Mesendoderm (in vitro differentiated cells): ENCODE measurements at places on chromosomes 6 and 20.

- DNase-seq: peak; percentile 54
- no peaks in the 10 kb centered on the region for H3K27me3 ChIP-seq
- no peaks in the 10 kb centered on the region for H3K36me3 ChIP-seq
These were observed 68.4 kb downstream of the RSPO3 start for GRCh38 chr6:127186889-127187288.

DNA sequence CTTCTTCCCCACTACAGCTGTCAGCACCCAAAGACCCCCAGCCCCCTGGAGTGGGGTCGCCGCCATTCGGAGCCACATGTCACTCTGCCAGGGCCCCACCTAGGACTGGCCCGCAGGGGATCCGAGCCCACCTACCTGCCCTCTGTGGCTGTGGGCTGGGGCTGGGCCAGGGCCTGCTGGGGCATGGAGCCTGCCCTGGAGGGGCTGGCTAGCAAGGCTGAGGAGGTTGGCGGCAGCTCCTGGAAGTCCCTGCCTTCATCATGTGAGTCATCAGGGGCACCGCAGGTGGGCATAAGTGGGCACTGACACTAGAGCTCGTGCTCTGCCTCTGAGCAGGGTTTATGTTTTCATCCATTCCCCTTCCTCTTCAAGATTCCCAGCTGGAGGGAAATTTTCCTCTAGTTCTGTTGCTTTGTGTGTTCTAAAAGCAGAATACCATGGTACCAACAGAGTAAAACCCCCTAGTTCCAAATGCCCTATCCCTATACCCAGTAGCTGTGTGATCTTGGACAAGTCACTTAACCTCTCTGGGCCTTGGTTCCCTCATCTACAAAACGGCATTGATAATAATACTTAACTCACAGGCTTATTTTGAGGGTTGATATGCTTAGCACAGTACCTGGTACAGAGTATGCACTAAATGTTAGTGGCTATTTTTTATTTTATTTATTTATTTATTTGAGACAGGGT, 8.7 kb upstream of the FANCE start:
- H3K36me3 ChIP-seq: no peaks in the 10 kb centered on the region
- H3K27me3 ChIP-seq: no peaks in the 10 kb centered on the region
- H3K4me3 ChIP-seq: no peak overlapping the region

- no peak for DNase-seq
- no peaks in the 10 kb centered on the region for H3K27me3 ChIP-seq
- no peak overlapping the region for H3K27ac ChIP-seq
- H3K4me1 ChIP-seq: no peaks in the 10 kb centered on the region
These were observed 11.5 kb upstream of the SSR1 start for GRCh38 chr6:7324520-7324919.

DNA sequence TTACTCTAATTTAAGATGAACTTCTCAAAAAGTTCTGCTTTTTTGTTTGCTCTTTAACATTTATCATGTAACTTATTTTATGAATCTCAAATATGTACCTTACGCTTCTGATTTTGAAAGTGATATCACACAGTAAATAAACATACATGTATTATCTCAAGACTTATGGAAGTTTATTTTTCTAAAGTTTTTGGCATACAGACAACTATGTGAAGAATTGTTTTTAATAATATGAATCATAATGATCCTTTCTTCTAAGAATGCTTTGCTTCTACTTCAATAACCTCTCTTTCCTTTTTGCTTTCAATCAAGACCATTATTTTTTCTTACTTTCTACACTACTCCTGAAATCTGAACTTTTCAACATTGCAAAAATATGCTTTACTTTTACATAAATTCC, 816.4 kb downstream of the EYS start:
- H3K4me1 ChIP-seq: no peaks in the 10 kb centered on the region
- no peaks in the 10 kb centered on the region for H3K27me3 ChIP-seq
- H3K36me3 ChIP-seq: no peaks in the 10 kb centered on the region
- DNase-seq: no peak
- no peak overlapping the region for H3K27ac ChIP-seq

- no peak overlapping the region for H3K27ac ChIP-seq
- DNase-seq: no peak
- no peaks in the 10 kb centered on the region for H3K27me3 ChIP-seq
- H3K4me1 ChIP-seq: no peaks in the 10 kb centered on the region
These were observed 147.3 kb upstream of the PMEPA1 start for GRCh38 chr20:57857118-57857517.

- H3K36me3 ChIP-seq: no peaks in the 10 kb centered on the region
- peaks cover 9% of the 10 kb centered on the region for H3K4me1 ChIP-seq
- no peak overlapping the region for H3K4me3 ChIP-seq
- H3K27ac ChIP-seq: no peak overlapping the region
- peak; percentile 83 for DNase-seq
These were observed 566.6 kb upstream of the CITED2 start for GRCh38 chr6:139940741-139941729.

- DNase-seq: peak; percentile 81
- peak overlapping the region; percentile 1 for H3K27ac ChIP-seq
- H3K27me3 ChIP-seq: no peaks in the 10 kb centered on the region
- no peak overlapping the region for H3K4me3 ChIP-seq
- H3K4me1 ChIP-seq: peaks cover 7% of the 10 kb centered on the region
- H3K36me3 ChIP-seq: no peaks in the 10 kb centered on the region
These were observed 11.8 kb downstream of the RPS6KA2 start for GRCh38 chr6:166615059-166615770.

GRCh38 chr6:26329763-26330511, 35.1 kb upstream of the BTN3A2 start:
- no peaks in the 10 kb centered on the region for H3K36me3 ChIP-seq
- H3K4me1 ChIP-seq: no peaks in the 10 kb centered on the region
- H3K27me3 ChIP-seq: peaks cover 3% of the 10 kb centered on the region
- DNase-seq: peak; percentile 66
- no peak overlapping the region for H3K27ac ChIP-seq

- no peaks in the 10 kb centered on the region for H3K36me3 ChIP-seq
- DNase-seq: no peak
- H3K4me3 ChIP-seq: no peak overlapping the region
- H3K4me1 ChIP-seq: no peaks in the 10 kb centered on the region
These were observed 80.4 kb downstream of the DACT2 start for GRCh38 chr6:168239044-168239773.

- no peak for DNase-seq
- H3K36me3 ChIP-seq: no peaks in the 10 kb centered on the region
- H3K27ac ChIP-seq: no peak overlapping the region
- no peaks in the 10 kb centered on the region for H3K4me1 ChIP-seq
- H3K4me3 ChIP-seq: no peak overlapping the region
These were observed 4.3 kb downstream of the MYT1 start for GRCh38 chr20:64168381-64169090.

- no peaks in the 10 kb centered on the region for H3K27me3 ChIP-seq
- H3K27ac ChIP-seq: no peak overlapping the region
- no peak overlapping the region for H3K4me3 ChIP-seq
- no peaks in the 10 kb centered on the region for H3K4me1 ChIP-seq
- no peak for DNase-seq
- H3K36me3 ChIP-seq: no peaks in the 10 kb centered on the region
These were observed 8.3 kb downstream of the PPP1R3G start for GRCh38 chr6:5093231-5094015.

GRCh38 chr6:1079525-1079924, 232.4 kb upstream of the FOXQ1 start:
- H3K4me3 ChIP-seq: no peak overlapping the region
- no peaks in the 10 kb centered on the region for H3K36me3 ChIP-seq
- H3K27me3 ChIP-seq: no peaks in the 10 kb centered on the region
- H3K4me1 ChIP-seq: no peaks in the 10 kb centered on the region
- peak; percentile 52 for DNase-seq
- no peak overlapping the region for H3K27ac ChIP-seq
